Cerebellar nuclear complex (tissue), 1 donor: ENCODE measurements at places on chromosomes 6 and 20.

- DNase-seq = no peak
Observed at GRCh38 chr6:14775528-14775927, 470.3 kb upstream of the JARID2 start.

DNA sequence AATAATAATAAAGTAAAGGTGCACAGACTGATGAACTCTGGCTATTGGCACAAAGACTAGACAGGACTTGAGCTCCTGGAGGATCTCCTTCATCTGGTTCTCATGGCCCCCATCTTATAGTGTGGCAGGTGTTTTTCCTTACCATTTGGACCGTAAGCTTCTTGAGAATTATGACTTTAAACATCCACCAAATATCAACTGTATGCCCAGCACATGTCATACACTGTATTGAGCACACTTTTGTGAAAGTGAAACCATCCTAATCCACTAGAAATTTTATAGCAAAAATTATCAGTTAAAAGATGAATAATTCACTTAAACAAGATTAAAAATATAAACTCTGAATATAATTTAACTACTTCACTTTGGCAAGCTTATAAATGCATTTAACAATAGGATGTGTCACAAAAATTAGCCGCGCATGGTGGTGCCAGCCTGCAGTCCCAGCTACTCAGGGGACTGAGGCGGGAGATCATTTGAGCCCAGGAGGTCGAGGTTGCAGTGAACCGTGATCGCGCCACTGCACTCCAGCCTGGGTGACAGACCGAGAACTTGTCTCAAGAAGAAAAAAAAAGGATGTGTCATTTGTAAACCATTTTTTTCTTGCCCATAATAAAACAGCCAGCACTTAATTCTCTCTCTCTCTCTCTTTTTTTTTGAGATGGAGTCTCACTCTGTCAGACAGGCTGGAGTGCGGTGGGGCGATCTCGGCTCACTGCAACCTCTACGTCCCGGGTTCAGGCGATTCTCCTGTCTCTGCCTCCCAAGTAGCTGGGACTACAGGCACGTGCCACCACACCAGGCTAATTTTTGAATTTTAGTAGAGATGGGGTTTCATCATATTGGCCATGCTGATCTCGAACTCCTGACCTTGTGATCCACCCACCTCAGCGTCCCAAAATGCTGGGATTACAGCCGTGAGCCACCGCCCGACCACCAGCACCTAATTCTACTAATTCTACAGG, 9.1 kb downstream of the HIVEP2 start:
- DNase-seq = no peak

GRCh38 chr6:169587975-169588374, 113.9 kb downstream of the WDR27 start:
- DNase-seq = no peak

- no peak for DNase-seq
Observed at GRCh38 chr6:106397431-106397830, 36.9 kb downstream of the CRYBG1 start.

DNA sequence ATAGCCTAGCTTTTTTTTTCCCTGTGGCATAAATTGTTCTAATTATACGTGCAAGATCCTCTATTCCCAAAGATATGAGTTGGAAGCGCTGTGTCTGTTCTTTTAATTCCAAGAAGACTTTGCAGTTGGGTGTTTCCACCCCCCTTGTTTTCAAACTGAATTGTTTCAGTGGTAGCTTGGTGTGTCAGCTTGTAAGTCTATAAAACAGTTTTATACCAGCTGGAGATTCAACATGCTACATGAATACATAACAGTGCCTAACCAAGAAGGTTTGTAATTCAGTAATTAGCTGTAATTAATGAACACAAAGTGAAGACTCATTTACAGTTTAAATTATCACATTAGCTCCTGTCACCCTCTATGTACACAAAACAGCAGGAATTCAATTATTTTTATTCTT, 154.0 kb downstream of the ZNF217 start:
- no peak for DNase-seq

- peak; percentile 3 for DNase-seq
Observed at GRCh38 chr6:89675949-89676748, 37.6 kb upstream of the LYRM2 start.

DNA sequence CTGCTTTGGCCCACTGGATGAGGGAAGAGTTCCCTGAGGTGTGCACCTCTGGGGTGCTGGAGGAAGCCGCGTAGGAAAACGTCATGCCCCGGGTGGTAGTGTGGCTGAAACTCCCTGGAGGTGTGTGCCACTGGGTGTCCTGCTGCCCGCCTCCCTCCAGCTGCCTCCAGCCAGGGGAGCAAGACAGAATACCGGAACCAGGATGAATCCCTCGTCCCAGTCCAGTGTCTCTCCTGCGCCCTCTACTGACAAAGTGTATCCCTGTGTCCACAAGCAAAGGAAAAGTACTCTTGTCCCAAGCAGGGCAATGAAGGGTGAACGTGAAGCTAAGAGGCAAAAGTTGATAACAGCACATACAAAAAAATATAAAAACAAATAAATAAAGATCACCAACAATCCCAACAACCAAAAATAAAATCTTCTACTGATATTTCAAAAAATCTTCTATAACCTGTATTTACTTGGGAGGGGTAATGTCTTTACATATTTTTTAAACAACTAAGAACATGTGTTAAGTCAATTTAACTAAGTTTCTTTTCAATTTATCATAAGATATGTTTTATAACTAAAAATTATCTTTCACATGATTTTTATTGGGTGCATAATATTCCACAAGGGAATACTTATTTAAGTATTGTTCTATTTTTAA, 437.6 kb downstream of the MAFB start:
- DNase-seq = no peak

GRCh38 chr6:91020744-91021143, 433.9 kb upstream of the MAP3K7 start:
- DNase-seq = no peak

DNA sequence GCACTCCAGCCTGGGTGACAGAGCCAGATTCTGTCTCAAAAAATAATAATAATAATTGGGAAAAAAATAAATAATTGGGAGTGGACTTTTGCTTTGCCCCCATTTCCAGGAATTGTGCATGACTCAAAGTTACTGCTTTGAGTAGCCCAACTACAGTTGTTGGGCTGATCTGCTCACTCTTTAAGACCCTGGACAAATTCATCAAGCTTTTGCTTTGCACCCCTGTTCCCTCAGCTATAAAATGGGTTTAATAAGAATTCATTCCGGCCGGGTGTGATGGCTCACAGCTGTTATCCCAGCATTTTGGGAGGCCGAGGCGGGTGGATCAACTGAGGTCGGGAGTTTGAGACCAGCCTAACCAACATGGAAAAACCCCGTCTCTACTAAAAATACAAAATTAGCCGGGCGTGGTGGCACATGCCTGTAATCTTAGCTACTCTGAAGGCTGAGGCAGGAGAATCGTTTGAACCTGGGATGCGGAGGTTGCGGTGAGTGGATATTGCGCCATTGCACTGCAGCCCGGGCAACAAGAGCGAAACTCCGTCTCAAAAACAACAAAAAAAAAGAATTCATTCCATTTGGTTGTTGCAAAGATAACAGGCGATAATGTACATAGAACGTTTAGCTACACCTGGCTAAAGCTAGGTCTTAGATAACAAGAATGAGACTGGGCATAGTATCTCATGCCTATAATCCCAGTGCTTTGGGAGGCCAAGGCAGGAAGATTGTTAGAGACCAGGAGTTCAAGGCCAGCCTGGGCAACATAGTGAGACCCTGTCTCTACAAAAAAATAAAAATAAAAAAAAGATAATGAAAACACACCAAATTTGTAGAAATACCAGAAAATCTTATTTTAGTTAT, 87.9 kb upstream of the ZNF217 start:
- no peak for DNase-seq

- no peak for DNase-seq
Observed at GRCh38 chr6:5490501-5491069, 229.3 kb downstream of the FARS2 start.

- DNase-seq = peak; percentile 17
Observed at GRCh38 chr6:158324136-158324535, 11.9 kb downstream of the TULP4 start.

DNA sequence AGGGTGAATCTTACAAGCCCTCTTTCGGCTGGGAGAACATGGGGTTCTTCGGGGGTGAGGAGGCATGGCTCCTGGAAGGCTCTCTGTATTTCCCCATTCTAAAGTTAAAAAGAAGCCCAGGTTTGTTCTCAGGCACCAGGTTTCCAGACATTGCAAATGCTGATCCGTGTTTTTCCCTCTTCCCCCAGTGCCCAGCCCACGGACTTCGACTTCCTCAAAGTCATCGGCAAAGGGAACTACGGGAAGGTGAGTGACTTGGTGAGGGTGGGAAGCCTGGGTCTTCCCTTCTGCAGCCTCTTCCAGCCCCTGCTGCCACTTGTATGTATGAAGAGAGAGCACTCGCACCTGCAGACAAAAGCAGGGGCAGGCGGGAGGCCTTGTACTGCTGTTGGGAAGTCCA, 8.7 kb downstream of the SGK2 start:
- DNase-seq = no peak

GRCh38 chr20:49290608-49291191, 12.8 kb upstream of the ZNFX1 start:
- DNase-seq = no peak

- no peak for DNase-seq
Observed at GRCh38 chr6:129475477-129476247, 234.3 kb downstream of the ARHGAP18 start.

DNA sequence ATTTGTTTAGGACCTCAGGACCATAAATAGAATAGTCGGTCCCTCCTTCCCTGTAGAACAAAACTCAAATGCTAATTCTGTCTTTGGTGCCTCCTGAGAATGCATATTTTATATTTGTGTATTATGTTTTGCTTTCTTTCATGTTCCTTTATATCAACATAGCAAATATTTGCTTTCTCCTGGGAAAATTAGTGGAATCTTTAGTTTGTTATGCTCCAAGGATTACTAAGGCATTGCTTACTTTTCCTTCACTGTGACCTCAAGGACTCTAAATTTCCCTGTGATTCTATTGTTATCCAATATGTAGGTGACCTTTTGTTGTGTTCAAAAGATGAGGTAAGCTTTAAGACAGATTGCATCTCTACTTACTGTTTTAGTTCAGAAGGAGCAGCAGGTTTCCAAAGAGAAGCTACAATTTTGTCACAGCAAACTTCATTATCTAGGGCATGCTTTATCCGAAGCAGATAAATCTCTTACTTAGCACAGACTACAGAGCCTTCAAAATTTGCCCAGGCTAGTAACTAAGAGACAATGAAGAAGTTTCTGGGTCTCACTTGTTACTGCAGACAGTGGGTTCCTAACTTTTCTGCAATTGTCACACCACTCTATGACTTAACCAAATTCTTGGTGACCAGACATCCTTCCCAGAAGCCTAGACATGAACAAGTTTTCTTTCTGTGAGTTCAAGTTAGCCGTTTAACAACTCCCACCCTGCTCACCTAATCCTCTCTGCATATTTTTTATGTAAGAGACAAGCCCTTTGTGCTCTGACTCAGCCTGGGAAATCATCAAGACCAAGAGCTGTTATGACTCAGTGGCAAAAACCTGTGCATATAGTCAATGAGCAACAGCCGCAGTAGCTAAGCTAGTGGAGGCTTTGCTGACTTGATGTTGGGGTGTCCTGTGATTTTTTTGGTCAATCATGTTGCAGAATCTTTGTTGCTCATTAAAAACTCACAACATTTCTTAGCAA, 378.8 kb downstream of the QKI start:
- no peak for DNase-seq

DNA sequence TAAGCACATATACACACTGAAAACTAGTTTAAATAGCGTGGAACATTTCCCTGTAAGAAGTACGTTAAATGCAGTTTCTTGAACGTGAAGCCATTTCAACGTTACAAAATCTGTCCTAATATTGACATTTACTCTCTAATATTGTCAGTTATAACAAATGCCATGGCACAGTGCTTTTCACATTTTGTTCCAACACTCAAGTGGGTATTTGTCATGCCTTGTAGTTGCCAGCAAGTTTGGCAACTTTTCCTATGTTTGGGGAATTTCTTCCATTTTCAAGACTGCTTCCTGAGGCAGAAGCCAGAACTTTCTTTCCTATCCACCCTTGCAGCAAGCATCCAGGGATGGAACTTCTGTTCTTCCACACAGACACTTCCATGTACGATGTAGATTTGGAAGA, 63.0 kb downstream of the STX11 start:
- no peak for DNase-seq

DNA sequence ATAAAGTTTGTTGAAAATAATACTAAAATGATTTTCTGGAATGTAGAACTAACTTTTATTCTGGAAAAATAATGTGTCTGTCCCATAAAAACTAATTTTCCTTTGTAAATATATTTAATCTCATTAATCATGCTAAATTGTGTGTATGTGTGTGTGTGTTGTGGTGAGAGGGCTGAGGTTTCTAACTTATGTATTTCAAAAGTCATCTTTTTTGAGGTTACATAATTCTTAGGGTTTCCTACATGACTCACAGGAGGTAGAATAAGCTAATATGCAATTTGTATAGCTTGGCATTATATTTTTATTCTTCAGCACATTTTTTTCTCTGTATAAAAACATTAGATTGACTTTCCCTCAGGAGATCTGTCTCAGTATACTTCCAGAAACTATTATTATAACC, 64.1 kb upstream of the CLVS2 start:
- no peak for DNase-seq

DNA sequence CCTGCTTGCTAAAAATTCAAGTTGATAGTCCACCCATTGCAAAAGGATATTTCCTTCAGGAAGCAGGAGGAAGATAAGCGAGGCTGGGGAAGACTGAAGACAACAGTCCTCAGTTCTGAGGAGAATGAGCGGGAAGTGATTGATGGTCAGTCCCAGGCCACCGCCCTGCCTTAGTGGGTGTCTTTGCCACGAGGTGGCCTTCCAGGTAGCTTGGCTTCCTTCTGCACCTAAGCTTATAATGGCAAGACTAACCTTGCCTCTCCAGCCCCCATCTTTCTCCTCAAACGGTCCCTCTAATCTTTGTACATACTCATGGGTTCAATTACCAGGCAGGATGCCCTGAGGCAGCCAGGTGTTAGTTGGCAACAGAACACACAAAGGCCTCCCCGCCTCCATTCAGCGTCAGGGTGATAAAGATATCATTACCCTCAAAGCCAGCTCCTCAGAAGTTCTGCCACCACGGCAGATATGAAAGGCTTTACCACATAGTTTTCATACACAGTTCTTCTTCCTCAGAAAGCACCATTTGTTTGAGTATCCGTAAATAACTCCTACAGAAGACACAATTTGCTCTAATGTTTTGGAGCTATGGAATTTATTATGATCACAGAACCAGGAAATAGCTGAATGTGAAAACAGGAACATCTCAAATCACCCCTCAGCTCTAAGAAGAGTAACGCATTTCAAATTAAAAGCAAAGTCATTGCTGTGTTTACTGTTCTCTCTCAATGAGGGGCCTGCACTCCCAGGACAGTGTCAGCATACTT, 249.4 kb downstream of the ATXN1 start:
- no peak for DNase-seq

GRCh38 chr20:3084283-3084985, at the start of gene AVP:
AVP (minus strand) TSS chr20:3084724; CDS start chr20:3084674, 50 bp downstream.
- no peak for DNase-seq

- DNase-seq = no peak
Observed at GRCh38 chr6:83514866-83515466, 2.6 kb downstream of the PRSS35 start.

GRCh38 chr20:41161886-41162285, 24.5 kb downstream of the PLCG1 start:
- DNase-seq = peak; percentile 98
